HCT116 (cell line): ENCODE measurements at places on chromosomes 5 and 9. TPM values are rescaled to one million over a fixed set of nuclear protein-coding genes. Genes with fewer than 3 reads are reported as not detected.

The TPM2 gene
- 278 TPM for total RNA-seq

The TAF11L5 gene
- total RNA-seq: not detected

The AK6 gene
- 33.4 TPM for total RNA-seq

- no peak for DNase-seq
These were observed 561.1 kb upstream of the ACO1 start for GRCh38 chr9:31823365-31823764.

- no peak for DNase-seq
These were observed at the start of gene KCNIP1 for GRCh38 chr5:170503990-170504596. Gene KCNIP1 (plus strand): TSS chr5:170504020.

DNA sequence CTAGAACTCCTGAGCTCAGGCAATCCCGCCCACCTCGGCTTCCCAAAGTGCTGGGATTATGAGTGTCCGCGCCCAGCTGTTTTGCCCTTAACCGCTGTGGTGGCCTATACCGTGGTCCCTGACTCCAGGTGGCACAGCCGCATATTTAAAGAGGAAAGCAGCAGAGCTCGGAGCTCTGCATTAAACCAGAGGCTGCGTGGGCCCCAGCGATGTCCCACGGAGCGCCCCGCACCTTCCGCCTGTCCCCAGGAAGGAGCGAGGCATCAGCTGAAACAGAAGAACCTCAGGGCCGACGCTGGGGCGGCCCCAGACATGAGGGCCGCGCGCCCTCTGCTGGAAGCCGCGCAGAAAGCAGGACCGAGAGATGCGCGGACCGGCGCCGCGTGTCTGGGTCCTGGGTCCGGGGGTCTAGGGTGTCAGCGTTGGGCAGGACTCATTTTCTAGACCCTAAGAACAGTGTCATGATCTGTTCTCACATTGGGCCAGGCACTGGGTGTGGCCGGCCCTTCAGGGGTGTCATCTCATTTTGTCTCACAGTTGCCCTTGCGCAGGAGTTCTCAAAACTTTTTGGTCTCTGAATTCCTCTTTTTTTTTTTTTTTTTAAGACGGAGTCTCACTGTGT is 37.7 kb downstream of the LAMC3 start:
- peak; percentile 37 for DNase-seq

DNA sequence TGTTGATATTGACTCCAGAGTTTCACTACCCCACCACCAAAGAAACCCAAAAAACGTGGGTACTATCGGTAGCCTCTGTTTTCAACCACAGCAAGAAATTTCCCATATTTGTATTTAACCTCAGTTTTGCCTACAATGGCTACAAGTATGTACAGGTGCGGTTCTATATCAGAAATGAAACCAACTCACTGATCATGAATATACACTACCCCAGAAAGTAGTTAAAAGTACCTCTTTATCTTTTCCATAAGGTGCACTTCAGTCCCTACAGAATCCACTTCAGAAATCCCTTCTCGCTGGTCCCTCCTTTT is 140.6 kb upstream of the SLC12A2 start:
- DNase-seq: no peak

DNA sequence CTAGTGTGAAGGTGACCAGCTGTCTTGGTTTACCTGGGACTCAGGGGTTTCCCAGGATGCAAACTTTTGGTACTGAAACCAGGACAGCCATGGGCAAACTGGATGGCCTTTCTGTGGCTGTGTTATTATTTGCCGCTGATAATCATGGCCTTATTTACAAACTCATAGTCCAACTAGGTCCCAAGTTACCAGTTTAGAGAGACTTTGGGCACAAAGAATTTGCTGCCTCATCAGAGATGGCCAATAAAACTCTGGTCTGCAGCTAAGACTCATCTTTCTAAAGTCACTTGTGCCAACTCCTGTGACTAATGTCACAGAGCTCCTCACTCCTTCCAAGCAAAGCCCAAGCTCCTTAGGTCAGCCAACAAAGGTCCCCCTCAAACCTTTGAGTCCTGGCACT is 47.5 kb upstream of the PLPP6 start:
- DNase-seq: no peak

DNA sequence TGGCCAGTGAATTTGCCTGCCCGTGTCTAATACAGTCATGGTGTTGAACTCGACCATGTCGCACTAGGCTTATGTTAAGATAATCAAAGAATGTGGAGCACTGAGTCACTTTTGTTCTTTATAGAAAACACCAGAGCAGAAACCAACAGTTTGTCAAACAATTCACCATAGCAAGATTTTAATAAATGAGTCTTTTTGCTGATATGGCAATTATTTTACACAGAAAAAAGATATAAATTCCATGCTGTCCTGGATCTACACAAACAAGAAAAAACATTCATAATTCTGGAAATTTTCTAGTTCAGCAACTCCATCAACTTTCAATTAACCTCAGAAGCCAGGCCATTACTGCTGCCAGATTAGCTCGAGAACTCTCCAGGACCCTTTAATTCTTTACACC is 208.9 kb downstream of the ZNF608 start:
- DNase-seq: no peak
